Activated CD4-positive, alpha-beta T cell treated with anti-CD3 and anti-CD28 coated beads for 4 hours (primary cell): ENCODE measurements at places on chromosomes 13 and 19.
A peak's percentile ranks its signal among the peaks of the same experiment; 100 is the strongest.

DNA sequence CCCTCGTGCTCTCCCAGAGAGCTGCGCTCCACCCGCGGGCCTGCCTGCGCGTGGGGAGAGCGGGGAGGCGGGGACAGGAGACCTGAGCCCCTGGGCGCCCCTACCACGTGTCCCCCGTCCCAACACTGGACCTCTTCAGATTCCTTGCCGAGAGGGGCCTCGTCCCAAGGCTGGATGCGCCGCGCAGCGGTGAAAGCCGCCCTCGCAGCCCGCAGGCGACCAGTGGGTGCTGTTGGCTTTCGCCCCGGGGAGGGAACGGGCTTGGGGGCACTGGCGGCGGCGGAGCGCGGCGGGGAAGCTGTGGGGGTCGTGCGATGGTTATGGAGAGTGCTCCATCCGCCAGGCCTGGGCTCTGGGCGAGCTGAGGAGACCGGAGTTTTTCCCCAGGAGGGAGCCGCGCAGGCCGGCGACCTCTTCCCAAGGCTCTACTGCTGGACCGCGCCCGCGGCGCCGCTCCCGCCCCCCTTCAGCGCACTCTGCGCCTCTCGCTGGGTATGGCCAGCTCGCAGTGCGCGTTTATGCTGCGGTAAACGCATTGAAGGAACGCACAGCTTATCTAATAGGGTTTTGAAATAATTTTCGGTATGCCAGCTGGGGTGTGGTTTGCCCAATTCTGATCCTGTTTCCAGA, 17.2 kb upstream of the RNF17 start:
- DNase-seq, result no peak

GRCh38 chr13:46492946-46493345, 60.0 kb upstream of the LRCH1 start:
- DNase-seq, result peak; percentile 2

DNA sequence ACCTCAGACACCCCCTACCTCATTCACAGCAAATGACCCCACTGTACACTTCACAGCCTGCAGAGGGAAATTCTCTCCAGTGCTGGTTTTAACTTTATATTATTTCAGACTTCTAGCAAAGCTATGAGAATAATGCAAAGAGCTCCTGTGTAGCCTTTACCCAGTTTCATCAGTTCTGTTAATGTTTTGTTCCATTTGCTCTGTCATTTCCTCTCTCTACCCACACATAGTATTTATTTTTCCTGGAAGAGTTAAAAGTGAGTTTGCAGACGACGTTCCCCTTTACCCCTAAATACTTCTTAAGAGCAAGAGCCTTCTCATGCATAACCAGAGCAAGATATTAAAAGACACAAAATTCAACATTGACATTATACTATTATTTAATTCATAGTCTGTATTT, 49.9 kb upstream of the ADGRE1 start:
- no peak for DNase-seq

DNA sequence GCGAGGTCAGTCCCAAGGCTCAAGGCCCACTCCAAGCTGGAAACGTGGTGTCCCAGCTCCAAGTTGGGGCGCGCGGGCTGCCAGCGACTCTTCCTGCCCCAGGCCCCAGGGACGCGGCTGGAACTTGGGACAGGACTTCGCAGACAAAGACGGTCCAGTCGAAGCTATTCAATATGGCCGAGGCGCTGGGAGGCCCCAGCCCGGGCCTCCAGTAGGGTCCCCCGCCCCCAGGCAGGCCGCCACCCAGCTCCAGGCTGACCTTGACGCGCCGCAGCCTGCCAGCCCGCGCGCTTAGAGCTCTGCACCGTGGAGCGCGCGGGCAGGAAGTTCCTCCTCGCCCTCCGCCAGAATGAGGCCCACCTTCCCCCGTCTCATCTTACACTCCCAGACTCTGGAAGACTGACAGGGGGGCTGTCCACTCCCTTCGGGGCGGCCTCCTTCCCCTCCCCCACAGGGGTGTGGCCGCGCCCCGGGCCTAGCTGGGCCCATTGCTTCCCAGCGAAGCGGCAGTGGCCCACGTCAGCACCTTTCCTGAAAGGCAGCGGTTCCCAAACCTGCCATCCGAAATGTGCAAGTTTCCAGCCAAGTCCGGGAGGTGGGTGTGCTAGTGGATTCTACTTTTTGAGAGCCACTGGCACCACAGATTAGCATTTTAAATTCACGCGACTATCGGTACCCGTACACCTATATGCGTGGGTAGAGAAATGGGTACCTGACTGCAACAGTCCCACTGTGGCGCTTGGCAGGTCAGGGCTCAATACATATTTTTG, at the start of gene CCDC8:
TSS of gene CCDC8 (minus strand) at position 303 of the 770 bp plus-strand sequence. CDS start 754 bp downstream, outside the sequence.
- DNase-seq, result no peak

DNA sequence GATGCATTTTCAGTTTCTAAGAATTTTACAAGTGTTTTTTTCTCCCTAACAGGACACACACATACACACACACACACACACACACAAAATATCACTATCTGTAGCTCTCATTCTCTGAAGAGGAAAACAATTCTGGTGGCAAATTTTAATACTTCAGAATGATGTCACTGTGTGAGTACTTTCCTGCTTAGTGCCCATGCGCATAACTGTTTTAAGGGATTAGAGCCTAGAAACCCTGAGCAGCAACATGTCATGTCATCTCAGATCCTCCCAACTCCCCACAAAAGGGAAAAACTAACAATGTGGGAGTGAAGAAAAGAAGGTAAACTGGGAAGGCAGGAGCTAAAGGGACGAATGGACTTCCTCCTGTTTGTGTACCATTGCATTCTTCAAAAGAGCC, 401.2 kb downstream of the SPRY2 start:
- DNase-seq, result no peak

DNA sequence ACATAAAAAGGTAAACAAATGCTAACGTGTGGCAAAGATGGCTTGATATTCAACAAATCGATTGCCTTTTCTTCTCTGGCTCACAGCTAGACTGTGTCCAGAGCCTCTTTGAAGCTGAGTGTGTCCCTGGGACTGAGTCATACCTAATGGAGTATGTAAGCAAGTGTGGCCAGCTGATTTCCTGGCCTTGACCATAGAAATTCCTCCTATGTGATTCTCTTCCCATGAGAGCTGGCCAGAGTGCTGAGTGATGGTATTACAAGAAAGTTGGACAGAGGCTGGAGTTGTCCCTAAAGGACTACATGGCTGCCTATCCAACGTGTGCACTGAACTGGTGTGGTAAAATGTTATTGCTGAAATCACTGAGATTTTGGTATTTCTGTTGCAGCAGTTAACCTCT, 320.1 kb upstream of the SLC10A2 start:
- DNase-seq, result no peak

GRCh38 chr13:47869776-47870175, 131.3 kb downstream of the SUCLA2 start:
- DNase-seq, result no peak

GRCh38 chr19:38134540-38135149, 89.4 kb downstream of the DPF1 start:
- peak; percentile 19 for DNase-seq

DNA sequence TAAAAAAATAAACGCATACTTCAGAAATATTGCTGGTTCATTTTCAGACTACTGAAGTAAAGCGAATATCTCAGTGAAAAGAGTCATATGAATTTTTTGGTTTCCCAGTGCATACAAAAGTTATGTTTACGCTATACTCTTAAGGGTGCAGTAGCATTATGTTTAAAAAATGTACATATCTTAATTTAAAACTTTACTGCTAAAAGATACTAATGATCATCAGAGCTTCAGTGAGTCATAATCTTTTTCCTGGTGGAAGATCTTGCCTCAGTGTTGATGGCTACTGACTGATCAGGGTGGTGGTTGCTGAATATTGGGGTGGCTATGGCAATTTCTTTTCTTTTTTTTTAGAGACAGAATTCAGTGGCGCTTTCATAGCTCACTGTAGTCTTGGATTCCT, 48.9 kb downstream of the NDFIP2 start:
- DNase-seq, result no peak

DNA sequence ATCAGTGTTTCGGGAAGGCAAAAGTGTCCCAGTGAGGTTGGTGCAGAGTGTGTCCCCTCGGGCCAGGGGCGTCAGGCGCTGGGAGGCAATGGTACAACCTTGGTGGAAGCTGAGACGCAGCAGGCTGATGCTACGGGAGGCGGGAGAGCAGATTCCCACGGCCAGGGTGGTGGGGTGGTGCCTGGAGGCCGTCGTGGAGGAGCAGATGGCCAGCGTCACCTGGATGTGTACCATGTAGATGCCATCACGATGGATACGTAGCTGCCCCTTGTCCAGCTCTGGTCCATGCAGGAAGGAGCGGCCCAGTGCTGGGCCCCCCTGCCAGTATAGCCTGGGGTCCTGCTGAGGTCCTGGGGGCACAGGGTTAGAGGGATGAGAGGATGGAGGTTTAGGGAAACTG, 4.9 kb downstream of the CD70 start:
- no peak for DNase-seq

GRCh38 chr13:28622286-28622685, 36.6 kb upstream of the POMP start:
- DNase-seq, result no peak

DNA sequence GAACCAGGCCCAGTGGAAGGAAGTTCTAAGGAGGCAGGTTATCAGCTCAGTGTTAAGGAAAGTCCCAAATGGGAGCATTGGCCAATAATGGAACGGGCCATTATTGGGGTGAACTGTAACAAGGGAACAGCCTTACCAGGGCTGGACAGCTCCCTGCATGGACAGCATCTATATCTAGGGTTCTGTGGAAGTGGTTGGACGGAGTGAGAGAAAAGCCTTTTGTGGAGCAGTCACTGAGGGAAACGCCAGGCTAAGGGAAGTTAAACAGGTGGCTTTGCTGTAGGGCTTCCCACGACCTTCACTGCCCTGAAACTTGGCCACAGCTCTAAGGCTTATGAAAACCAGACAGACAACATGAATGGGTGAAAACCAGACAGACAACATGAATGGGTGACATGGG, 17.0 kb downstream of the POU2F2 start:
- no peak for DNase-seq

GRCh38 chr19:14395710-14396336, 14.6 kb downstream of the ADGRE5 start:
- DNase-seq, result no peak
